ENCODE measurements at places on chromosomes 1 and 21. TPM values are rescaled to one million over a fixed set of nuclear protein-coding genes. Genes with fewer than 3 reads are reported as not detected.
A peak's percentile ranks its signal among the peaks of the same experiment; 100 is the strongest.

Gene NOS1AP
- total RNA-seq, result not detected

Gene SPRR2G
- not detected for total RNA-seq

- H3K27ac ChIP-seq, result peak overlapping the region; percentile 13
- peak overlapping the region; percentile 42 for H3K4me3 ChIP-seq
- H3K27me3 ChIP-seq, result no peaks in the 10 kb centered on the region
- H3K4me1 ChIP-seq, result peaks cover 26% of the 10 kb centered on the region
These were observed 779.7 kb downstream of the USP25 start for GRCh38 chr21:16509476-16509875.

GRCh38 chr1:198116069-198116468, 40.7 kb upstream of the NEK7 start:
- no peaks in the 10 kb centered on the region for H3K36me3 ChIP-seq
- DNase-seq, result no peak
- no peak overlapping the region for H3K4me3 ChIP-seq
- peaks cover 74% of the 10 kb centered on the region for H3K4me1 ChIP-seq

- H3K27ac ChIP-seq, result no peak overlapping the region
- H3K4me1 ChIP-seq, result no peaks in the 10 kb centered on the region
- no peaks in the 10 kb centered on the region for H3K36me3 ChIP-seq
- no peak for DNase-seq
- H3K4me3 ChIP-seq, result no peak overlapping the region
These were observed 149.9 kb downstream of the ZNF326 start for GRCh38 chr1:90144820-90145219.

Gene SVBP
- total RNA-seq, result 16.8 TPM

GRCh38 chr1:11062965-11063401, 3.2 kb upstream of the SRM start:
- H3K4me1 ChIP-seq, result peaks cover 14% of the 10 kb centered on the region
- H3K4me3 ChIP-seq, result no peak overlapping the region
- H3K36me3 ChIP-seq, result peaks cover 23% of the 10 kb centered on the region
- H3K27ac ChIP-seq, result peak overlapping the region; percentile 69
- peak; percentile 84 for DNase-seq

- H3K27ac ChIP-seq, result no peak overlapping the region
- no peaks in the 10 kb centered on the region for H3K36me3 ChIP-seq
- no peaks in the 10 kb centered on the region for H3K27me3 ChIP-seq
- H3K4me3 ChIP-seq, result no peak overlapping the region
- no peaks in the 10 kb centered on the region for H3K4me1 ChIP-seq
- no peak for DNase-seq
These were observed 77.9 kb downstream of the DAB1 start for GRCh38 chr1:57345916-57346315.

Gene F3
- total RNA-seq, result 93.7 TPM

GRCh38 chr1:37958690-37959089, 11.8 kb upstream of the INPP5B start:
- peak; percentile 94 for DNase-seq
- H3K27ac ChIP-seq, result peak overlapping the region; percentile 63
- no peaks in the 10 kb centered on the region for H3K27me3 ChIP-seq
- H3K4me3 ChIP-seq, result no peak overlapping the region

Gene GBP5
- 0.43 TPM for total RNA-seq

- no peaks in the 10 kb centered on the region for H3K36me3 ChIP-seq
- H3K4me3 ChIP-seq, result no peak overlapping the region
- peaks cover 38% of the 10 kb centered on the region for H3K27me3 ChIP-seq
- no peak for DNase-seq
- no peak overlapping the region for H3K27ac ChIP-seq
These were observed 9.2 kb downstream of the VASH2 start for GRCh38 chr1:212959266-212960220.

- no peaks in the 10 kb centered on the region for H3K4me1 ChIP-seq
- H3K4me3 ChIP-seq, result no peak overlapping the region
- DNase-seq, result peak; percentile 38
- H3K27ac ChIP-seq, result no peak overlapping the region
These were observed 58.4 kb downstream of the AGPAT3 start for GRCh38 chr21:43923391-43923790.

- DNase-seq, result no peak
- peak overlapping the region; percentile 40 for H3K4me3 ChIP-seq
- peak overlapping the region; percentile 72 for H3K27ac ChIP-seq
- peaks cover 23% of the 10 kb centered on the region for H3K4me1 ChIP-seq
These were observed 61.6 kb upstream of the ADARB1 start for GRCh38 chr21:45012662-45013259.

Gene NPHS2
- not detected for total RNA-seq

GRCh38 chr1:193031431-193031830, 27.7 kb downstream of the UCHL5 start:
- H3K4me1 ChIP-seq, result no peaks in the 10 kb centered on the region
- H3K4me3 ChIP-seq, result no peak overlapping the region
- H3K27ac ChIP-seq, result no peak overlapping the region

DNA sequence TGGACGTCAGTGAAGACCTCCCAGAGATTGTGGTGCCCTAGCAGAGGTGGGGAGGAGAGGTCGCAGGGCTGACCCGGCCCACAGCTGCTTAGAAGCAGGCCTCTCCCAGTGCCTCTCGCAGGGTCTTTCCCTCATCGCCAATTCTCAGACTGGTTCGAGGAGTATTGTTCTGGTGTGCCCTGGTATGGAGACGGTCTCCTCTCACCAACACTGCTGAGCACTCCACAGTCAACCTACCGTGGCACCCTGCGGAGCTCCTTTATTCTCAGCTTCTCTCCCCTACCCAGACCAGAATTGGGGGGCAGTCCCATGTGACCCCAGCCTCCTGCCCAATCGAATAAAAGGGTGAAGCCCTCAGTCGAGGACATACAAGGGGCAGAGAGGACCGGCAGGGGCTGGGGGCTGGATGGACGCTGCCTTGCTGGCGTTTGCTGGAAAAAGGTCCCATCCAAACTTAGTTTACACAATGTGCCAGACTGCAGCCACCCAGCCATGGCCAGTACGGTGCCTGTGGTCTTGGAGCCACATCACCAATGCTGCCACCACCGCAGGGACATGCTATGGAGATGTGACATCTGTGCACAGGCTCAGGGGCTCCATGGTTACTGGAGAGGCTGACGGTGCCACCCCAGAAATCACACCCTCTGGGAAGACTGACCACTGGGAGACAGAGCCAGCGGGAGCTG, 80.8 kb downstream of the STUM start:
- H3K27me3 ChIP-seq, result no peaks in the 10 kb centered on the region
- no peak for DNase-seq
- H3K4me3 ChIP-seq, result no peak overlapping the region
- H3K4me1 ChIP-seq, result peaks cover 6% of the 10 kb centered on the region
- H3K36me3 ChIP-seq, result no peaks in the 10 kb centered on the region

Gene ARID1A
- total RNA-seq, result 13.4 TPM

DNA sequence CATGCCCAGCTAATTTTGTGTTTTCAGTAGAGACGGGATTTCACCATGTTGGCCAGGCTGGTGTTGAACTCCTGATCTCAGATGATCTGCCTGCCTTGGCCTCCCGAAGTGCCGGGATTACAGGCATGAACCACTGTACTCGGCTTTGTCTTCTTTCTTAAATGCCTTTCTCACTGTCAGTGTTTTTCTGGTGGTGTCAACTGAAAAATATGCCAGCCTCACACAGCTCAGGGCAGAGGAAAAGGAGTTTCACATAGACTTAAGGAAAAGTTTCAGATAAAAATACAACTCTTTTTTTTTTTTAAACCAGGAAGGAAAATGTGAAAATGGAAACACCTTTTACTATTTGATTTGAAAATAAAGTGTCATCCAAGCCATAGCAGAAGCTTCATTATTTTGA, 4.6 kb upstream of the MAB21L3 start:
- H3K4me1 ChIP-seq, result no peaks in the 10 kb centered on the region
- no peaks in the 10 kb centered on the region for H3K27me3 ChIP-seq
- H3K36me3 ChIP-seq, result no peaks in the 10 kb centered on the region
- H3K27ac ChIP-seq, result no peak overlapping the region
- no peak for DNase-seq

Gene CBS
- total RNA-seq, result 109 TPM

GRCh38 chr1:194102607-194103006, 916.2 kb upstream of the B3GALT2 start:
- DNase-seq, result no peak
- no peaks in the 10 kb centered on the region for H3K4me1 ChIP-seq
- no peak overlapping the region for H3K4me3 ChIP-seq
- H3K27ac ChIP-seq, result no peak overlapping the region
- no peaks in the 10 kb centered on the region for H3K27me3 ChIP-seq

GRCh38 chr1:15538771-15539170, 12.1 kb downstream of the DNAJC16 start:
- H3K4me3 ChIP-seq, result no peak overlapping the region
- H3K36me3 ChIP-seq, result peaks cover 27% of the 10 kb centered on the region
- no peak for DNase-seq
- no peaks in the 10 kb centered on the region for H3K27me3 ChIP-seq
- H3K4me1 ChIP-seq, result peaks cover 16% of the 10 kb centered on the region
- no peak overlapping the region for H3K27ac ChIP-seq

DNA sequence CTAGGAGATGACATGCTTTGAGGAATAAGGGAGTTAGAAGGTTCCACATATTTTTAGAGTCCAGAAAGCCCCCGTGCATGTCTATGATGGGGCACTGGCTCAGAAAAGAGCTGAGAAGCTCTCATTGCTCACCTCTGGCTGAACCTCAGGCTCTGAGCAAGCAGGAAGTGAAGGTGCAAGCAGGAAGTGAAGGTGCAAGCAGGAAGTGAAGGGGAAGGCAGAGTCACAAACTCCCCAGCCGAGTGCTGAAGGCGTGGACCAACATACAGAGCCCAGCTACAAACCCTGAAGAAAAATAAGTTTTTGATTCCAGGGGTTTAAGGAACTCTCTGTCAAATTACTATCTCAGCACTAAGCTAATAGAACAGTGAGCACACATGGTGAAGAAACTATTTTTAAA, 7.0 kb downstream of the KRTAP10-8 start:
- H3K4me1 ChIP-seq, result no peaks in the 10 kb centered on the region
- no peaks in the 10 kb centered on the region for H3K36me3 ChIP-seq
- no peak overlapping the region for H3K27ac ChIP-seq
- H3K4me3 ChIP-seq, result no peak overlapping the region
- no peaks in the 10 kb centered on the region for H3K27me3 ChIP-seq
- no peak for DNase-seq

DNA sequence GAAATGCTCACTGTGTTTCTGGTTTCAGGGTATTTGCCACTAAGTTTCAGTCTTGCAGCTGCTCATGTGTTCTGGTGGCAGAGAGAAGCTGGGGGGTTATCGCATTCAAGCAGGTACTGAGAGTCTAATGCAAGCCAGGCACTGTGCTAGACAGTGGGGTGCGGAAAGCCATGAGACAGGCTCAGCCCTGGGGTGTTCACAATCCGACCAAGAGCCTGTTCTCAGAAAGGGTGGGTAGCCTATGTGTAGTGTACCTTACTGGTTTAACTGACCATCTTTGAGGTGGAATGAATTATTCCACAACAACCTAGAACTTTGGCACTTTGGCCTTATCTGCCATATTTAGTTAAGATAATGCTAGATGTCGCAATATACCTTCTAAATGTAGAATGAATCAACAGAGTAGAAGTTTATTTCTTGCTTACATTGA, 55.3 kb upstream of the ROR1 start:
- H3K4me3 ChIP-seq, result no peak overlapping the region
- H3K27ac ChIP-seq, result no peak overlapping the region
- no peaks in the 10 kb centered on the region for H3K36me3 ChIP-seq
- peaks cover 21% of the 10 kb centered on the region for H3K4me1 ChIP-seq
- H3K27me3 ChIP-seq, result no peaks in the 10 kb centered on the region
- peak; percentile 12 for DNase-seq

Gene UMODL1
- not detected for total RNA-seq

- H3K4me3 ChIP-seq, result no peak overlapping the region
- H3K27ac ChIP-seq, result no peak overlapping the region
- 0 out of 2 replicates have a peak, but pooled peaks cover 3% of the 10 kb centered on the region for H3K27me3 ChIP-seq
- no peaks in the 10 kb centered on the region for H3K4me1 ChIP-seq
These were observed 63.0 kb downstream of the NR5A2 start for GRCh38 chr1:200090252-200091159.

GRCh38 chr1:227449741-227450441, 113.5 kb upstream of the ZNF678 start:
- H3K36me3 ChIP-seq, result no peaks in the 10 kb centered on the region
- peaks cover 16% of the 10 kb centered on the region for H3K27me3 ChIP-seq
- H3K4me3 ChIP-seq, result no peak overlapping the region
- no peak for DNase-seq
- H3K4me1 ChIP-seq, result no peaks in the 10 kb centered on the region
- no peak overlapping the region for H3K27ac ChIP-seq

Gene PRKACB
- 23.9 TPM for total RNA-seq

GRCh38 chr1:234875953-234876855, 252.4 kb downstream of the TOMM20 start:
- no peak overlapping the region for H3K4me3 ChIP-seq
- 0 out of 2 replicates have a peak, but pooled peaks cover 4% of the 10 kb centered on the region for H3K4me1 ChIP-seq
- no peaks in the 10 kb centered on the region for H3K27me3 ChIP-seq
- DNase-seq, result peak; percentile 44
- no peaks in the 10 kb centered on the region for H3K36me3 ChIP-seq

Gene GPR3
- total RNA-seq, result 0.38 TPM

Gene HAO2
- total RNA-seq, result not detected

GRCh38 chr1:51553911-51554310, 34.8 kb upstream of the EPS15 start:
- no peaks in the 10 kb centered on the region for H3K27me3 ChIP-seq
- no peaks in the 10 kb centered on the region for H3K36me3 ChIP-seq
- DNase-seq, result no peak
- no peak overlapping the region for H3K4me3 ChIP-seq
- peaks cover 16% of the 10 kb centered on the region for H3K4me1 ChIP-seq

DNA sequence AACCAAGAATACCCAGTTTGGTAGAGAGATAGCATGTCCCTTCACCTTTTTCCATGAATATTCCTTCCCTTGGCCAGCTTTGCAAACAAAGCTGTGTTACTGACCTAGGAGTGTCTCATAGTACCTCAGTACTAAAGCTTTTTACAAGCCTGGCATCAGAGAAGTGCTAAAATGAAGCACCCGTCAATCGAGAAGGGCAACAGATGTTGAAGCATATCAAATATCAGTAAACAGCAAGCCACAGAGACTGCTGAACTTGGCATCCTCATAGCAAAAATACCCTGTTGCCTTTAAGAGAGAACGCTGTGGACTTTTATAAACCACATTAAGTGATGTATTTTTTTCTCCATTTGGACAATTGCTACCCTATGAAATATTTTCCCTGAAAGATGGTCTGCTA, 128.6 kb upstream of the HOOK1 start:
- H3K36me3 ChIP-seq, result no peaks in the 10 kb centered on the region
- H3K27ac ChIP-seq, result no peak overlapping the region
- 0 out of 2 replicates have a peak, but pooled peaks cover under 1% of the 10 kb centered on the region for H3K4me1 ChIP-seq
- H3K4me3 ChIP-seq, result no peak overlapping the region
- DNase-seq, result no peak
- no peaks in the 10 kb centered on the region for H3K27me3 ChIP-seq

DNA sequence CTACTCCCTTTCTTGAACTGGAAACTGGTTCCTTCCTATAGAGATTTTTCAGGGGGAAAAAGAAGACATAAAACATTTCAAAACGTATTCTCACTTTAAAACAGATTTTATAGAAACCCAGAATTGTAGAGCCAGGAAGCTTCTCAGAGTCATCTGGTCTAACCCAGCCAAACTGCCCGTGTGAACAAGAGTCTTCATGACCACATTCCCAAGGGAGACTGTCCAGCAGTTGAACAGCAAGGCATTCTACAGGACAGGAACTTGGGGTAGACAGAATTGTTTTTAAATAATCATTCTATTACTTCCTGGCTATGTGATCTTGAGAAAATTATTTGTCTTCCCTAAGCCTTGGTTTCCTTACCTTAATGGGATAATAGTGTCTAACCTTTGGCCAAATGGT, 163.5 kb upstream of the IVNS1ABP start:
- H3K27ac ChIP-seq, result no peak overlapping the region
- no peaks in the 10 kb centered on the region for H3K36me3 ChIP-seq
- H3K4me1 ChIP-seq, result peaks cover 18% of the 10 kb centered on the region

- H3K27ac ChIP-seq, result no peak overlapping the region
- no peaks in the 10 kb centered on the region for H3K4me1 ChIP-seq
- peak; percentile 48 for DNase-seq
- H3K27me3 ChIP-seq, result peaks cover 60% of the 10 kb centered on the region
- H3K36me3 ChIP-seq, result no peaks in the 10 kb centered on the region
- H3K4me3 ChIP-seq, result no peak overlapping the region
These were observed 13.6 kb downstream of the INSRR start for GRCh38 chr1:156845055-156845952.
